NCI-H187 (cell line): ENCODE measurements at places on chromosomes 2 and 18.

- DNase-seq = no peak
Measured at GRCh38 chr2:142841788-142842187, 35.7 kb upstream of the KYNU start.

GRCh38 chr2:207163053-207163755, 2.5 kb downstream of the KLF7 start:
- no peak for DNase-seq

DNA sequence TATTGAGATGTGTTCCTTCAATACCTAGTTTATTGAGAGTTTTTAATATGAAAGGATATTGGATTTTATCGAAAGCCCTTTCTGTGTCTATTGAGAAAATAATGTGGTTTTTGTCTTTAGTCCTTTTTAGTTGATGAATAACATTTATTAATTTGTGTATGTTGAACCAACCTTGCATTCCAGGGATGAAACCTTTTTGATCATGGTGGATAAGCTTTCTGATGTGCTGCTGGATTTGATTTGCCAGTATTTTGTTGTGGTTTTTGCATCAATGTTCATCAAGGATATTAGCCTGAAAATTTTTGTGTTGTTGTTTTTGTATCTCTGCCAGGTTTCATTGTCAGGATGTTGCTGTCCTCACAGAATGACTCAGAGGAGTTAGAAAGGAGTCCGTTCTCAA, 1710.4 kb downstream of the SUCLG1 start:
- no peak for DNase-seq

- no peak for DNase-seq
Measured at GRCh38 chr18:63348508-63349136, 18.4 kb downstream of the KDSR start.

DNA sequence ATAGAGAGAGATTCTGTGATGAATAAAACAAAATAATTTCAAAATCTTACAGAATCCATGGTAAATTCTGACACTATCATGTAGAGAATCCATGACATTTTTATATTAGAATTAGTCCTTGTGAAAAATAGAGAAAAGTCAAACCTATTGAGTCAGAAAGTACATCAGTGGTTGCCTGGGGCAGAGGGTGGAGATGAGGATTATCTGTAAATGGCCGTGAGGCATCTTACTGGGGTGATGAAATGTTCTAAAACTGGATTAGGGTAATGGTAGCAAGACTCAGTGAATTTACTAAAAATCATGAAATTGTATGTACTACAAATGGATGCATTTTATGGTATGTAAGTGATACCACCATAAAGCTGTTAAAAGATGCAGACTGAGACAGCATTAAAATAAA, 323.1 kb downstream of the SLC8A1 start:
- DNase-seq = no peak

GRCh38 chr2:217789003-217789735, 213.6 kb downstream of the TNS1 start:
- DNase-seq = peak; percentile 8

GRCh38 chr2:9207641-9208311, 1.2 kb downstream of the ASAP2 start:
- DNase-seq = peak; percentile 52

- DNase-seq = no peak
Measured at GRCh38 chr2:237486819-237487448, at the start of gene MLPH. MLPH (plus strand) TSS chr2:237487251; CDS start chr2:237493427, 6,176 bp downstream.
